Fibroblast of skin of back (primary cell): ENCODE measurements at places on chromosomes 16 and 17.

DNA sequence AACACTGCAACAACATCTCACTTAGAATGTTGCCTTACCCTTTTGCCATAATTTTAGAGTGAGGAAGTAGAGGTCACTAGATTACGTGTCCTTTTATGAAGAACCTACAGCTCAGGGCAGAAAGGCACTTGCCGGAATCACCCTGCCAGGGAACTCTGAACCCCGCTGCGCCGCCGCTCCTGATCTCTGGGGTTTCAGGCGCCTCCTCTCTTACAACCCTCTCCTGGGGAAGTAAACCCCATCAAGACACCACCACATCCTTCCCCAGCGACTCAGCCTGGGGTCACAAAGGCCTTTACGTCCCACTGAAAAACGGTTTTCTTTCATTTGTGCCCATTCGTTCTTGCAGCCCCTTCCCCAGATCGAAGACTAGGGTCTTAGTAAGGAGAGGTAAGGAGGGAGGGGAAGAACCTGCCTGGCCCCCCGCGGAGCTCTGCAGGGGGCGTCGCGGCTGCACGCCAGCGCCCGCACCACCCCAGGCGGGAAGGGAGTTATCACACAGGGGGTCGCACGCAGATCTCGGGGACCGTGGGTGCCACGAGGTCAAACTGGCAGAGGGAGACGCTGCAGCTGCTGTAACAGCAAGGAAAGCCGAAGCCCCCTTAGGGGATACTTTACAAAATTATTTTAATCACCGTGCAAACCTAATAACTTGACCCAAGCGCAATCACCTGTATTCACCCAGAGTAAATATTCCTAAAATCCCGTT is 1.0 kb upstream of the HLF start:
- no peak for DNase-seq

DNA sequence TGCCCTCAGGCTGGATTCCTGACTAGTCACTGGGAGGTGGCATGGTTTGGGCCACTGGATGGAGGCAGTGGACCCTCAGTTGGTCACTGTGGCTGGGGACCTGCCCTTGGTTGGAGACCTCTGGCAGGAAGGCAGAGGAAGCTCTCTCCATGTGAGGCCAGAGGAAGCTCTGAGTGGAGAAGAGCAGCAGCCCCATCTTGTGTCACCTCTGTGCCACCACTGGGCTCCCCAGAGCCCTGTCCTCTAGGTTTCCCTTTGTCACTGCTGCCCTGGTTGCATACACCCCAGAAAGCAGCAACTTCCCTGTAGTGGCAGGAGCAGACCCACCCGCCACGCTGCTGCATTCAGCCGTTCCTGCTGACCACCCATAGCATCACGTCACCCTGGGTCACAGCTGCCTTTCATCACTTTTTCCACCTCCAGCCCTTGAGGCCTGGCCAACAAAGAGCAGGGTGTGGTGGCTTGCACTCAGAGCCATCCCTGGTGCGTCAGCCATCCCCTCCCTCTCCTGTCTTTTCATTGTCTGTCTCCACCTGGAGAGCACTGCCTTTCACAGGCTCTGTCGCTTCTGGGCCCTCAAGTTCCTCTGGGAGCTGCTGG is 11.9 kb downstream of the CTRL start:
- DNase-seq: no peak

DNA sequence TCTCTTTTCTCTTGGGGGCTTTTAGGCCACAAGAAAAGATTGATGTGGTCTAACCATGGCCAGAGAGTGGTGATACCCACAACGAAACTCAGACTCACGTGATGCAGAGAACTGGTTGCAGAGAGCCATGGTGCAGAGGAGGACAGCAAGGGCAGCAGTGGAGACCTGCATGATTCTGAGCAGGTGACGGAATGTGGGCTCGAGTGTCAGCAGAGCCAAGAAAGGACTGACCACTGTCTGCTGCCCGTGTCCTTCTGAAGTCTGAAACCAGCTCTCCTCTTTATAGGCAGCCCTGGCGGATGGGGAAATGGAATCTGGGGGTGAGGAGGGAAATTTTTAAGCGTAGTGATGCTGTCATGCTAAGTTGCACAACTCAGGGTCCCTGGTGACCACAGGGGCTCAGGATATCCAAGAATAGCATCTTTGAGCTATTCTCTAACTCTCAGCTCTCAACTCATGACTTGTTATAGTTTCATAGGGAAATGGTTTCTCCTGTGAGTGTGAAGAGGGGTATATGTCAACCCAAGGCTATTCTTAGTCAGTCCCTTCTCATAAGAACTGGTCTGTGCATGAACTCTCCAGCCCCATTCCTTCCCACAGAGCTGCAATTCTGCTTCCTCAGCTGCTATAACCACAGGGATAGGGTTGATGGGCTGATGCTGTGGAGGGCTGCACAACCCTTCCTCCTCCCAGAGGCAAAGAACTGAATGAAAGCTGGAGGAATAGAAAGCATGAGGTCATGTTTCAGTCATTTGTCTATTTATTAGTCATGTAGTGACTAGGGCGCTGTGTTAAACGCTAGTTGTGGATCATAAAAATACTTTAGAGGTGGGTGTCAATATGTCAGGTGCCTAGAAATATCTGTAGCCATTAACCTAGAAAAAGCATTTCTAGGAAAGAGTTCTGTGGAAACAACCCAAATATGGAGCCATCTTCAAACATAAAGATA is at the start of gene CCL3:
TSS of gene CCL3 (minus strand) at position 256 of the 949 bp plus-strand sequence. CDS start at position 171, 85 bp downstream.
- no peak for DNase-seq

- peak; percentile 95 for DNase-seq
Observed at GRCh38 chr17:63433746-63434591, 12.1 kb downstream of the CYB561 start.

- no peak for DNase-seq
Observed at GRCh38 chr17:19333736-19334290, 28.7 kb downstream of the B9D1 start.

DNA sequence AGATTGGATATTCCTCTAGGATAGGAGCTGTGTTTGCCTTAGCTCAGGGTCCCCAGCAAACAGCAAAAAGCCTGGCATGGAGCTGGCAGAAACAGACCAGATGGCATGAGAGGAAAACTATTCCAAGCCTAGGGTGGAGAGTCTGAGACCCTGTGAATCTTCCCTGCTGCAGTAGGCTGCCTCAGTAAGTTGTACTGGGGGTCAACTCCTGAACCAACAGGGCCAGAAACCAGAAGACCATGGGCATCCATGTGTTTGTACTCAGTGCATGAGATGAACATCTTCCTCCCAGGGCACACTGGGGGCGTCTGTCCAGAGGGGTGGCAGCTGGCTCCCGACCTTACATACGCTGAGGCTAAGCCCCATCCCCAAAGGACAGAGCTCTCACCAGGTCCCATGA is 214.4 kb downstream of the C16orf78 start:
- DNase-seq: no peak

DNA sequence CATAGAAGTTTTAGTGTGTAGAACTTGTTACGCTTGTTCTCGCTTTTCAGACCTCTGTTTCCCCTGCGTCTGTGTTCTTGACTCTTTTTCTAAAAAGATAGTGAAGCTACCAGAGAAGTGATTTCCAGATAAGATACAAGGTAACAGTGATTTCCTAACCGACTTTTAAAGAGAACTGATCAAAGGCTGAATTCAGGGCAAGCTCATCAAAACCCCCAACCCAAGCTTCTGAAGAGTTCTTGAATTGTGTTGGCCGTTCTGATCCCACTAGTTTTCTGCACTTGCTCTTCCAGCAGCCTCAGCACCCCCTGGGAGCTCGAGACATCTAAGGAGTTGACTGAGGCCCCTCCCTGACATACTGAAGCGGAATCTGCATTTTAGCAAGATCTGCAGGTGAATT is 12.7 kb upstream of the NSMCE1 start:
- no peak for DNase-seq

DNA sequence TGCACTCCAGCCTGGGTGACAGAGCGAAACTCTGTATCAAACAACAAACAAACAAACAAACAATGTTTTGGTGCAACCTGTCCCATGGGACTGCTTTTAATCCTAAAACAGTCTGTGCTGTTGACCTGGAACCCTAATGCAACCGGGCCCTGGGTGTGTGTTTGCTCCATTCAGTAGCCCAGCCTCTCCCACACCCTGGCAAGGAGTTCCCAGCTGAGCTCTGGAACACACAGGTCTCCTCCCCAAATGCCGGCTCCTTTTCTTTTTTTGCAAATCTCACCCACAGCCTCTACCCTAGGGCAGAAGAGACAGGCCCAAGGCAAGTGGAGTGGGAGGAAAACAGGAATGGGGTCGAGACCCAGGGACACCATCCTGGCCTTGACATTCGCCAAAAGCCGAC is 29.8 kb upstream of the RASD1 start:
- no peak for DNase-seq

DNA sequence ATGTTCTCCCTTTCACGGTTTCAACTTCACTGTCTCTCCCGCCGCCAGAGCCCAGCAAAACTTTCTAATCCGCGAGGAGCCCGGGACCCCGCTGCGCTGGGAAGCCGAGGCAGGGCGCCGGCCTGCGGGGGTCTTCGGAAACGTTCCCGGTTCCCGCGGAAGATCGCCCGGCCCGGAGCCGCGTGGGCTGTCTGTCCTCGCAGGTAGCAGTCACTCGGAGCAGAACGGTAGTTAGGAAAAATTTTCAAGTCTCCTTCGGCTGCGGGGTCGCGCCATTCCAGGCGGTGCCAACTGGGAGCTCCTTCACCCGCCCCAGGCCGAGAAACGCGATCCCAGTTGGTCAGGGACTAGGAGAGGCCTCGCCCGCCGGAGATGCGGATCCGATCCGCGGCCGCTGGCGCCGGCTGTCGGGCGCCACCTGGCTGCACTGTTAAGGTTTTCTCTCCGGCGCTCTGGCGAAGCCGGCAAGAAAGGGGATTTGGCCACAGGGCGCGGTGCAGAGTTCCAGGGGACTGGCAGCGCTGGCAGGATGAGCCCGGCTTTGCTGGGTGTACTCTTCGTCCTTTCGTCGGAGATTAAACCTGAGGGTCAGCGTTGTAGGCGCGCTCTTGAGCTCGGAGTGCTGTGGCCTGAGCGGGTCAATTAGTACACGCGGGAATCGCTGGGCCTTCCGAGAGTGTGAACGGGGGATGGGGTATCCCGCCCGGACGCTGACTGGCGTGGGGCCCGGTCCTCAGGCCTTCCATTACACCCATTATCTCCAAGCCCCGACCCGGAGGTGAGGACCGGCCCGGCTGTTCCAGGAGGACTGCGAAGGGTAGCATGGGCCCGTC is 135.4 kb downstream of the KCNJ12 start:
- peak; percentile 85 for DNase-seq

- no peak for DNase-seq
Observed at GRCh38 chr17:78135858-78136500, 5.4 kb downstream of the TMC8 start.

GRCh38 chr16:58478427-58478826 is 21.5 kb upstream of the NDRG4 start:
- DNase-seq: no peak

DNA sequence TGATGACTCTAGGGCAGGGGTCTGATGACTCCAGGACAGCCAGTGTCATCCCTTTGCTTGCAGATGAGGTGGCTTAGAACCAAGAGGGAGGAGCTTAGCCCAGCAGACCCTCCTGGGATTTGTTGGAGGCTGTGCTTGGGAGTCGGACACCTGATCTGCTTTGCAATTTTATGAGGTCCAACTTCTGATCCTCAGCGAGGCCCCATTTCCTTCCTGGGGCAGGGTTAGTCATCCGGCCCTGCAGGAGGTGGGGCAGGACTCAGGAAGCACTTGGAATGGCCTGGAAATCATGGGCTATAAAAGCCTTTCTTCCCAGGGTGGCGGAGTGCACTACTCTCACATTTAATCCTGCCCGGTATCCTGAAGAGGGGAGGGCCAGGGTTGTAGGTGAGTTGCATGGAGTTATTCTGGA is 168.5 kb downstream of the MSI2 start:
- peak; percentile 17 for DNase-seq

DNA sequence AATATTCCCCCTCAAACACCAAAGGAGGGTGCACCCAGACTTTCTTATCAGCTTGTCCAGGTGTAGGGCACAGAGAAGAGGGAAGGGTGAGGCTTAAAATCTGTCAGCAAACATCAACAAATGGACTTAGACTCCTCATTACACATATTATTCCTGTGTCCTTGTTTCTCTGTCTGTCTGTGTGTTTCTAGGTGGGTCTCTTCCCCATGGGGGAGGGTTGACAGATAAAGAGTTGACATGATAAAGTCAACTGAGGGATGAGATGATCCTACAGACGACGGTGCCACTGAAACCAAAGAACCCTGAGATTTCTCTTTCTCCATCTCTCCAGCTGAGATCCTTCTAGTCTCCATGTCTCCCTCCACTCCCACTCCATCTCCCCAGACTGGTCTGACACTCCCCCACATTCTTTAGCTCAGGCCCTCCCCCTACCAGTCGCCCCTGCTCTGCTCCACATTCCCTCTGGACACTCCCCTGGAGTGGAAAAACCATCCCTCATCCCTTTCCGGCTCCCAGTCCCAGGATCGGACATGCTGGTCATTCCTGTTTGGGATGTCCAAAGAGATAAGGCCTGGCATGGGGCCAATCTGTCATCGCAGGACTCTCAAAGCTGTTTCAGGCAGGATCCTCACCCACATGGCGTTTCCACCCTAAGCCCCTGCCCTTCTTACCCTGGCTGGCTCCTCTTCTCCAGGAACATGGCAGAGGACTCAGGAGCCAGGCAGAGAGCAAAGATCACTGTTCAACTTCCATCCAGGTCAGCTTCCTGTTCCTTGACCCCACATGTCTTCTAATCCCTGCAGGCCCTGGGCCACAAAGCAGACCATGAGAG is 2.9 kb upstream of the ITGA3 start:
- DNase-seq: peak; percentile 68

DNA sequence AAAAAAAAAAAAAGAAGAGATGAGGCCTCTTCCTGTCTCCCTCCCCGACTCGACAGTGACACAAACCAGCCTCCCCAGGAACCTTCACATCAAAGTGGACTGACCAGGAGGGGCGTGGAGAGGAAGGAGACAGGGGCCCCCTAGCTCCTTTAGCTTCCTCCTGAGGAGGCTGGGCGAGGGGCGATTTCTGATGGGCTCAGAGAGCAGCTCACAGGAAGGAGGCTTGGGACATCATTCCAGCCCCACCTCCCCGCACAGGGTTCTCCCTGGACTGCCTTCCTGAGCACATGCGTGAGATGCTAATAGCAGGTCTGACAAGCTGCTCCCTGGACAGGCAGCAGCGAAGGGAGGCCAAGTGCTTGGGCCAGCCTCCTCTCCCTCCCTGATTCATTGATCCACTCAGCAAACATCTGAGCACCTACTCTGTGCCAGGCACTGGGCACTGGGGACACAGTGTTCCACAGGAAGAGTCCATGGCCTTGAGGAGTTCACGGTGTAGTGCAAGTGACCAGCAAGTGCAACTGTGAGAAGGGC is 14.4 kb upstream of the DOK4 start:
- no peak for DNase-seq

- DNase-seq: no peak
Observed at GRCh38 chr16:2531371-2531695, at the start of gene CEMP1. TSS of gene CEMP1 (minus strand) at chr16:2531408. CDS start at chr16:2531073, 335 bp downstream.

- no peak for DNase-seq
Observed at GRCh38 chr17:19306160-19307111, 56.1 kb downstream of the B9D1 start.

- peak; percentile 76 for DNase-seq
Observed at GRCh38 chr17:50783193-50783660, 15.9 kb upstream of the ANKRD40CL start.

- DNase-seq: no peak
Observed at GRCh38 chr17:46100590-46100989, 92.6 kb downstream of the KANSL1 start.

GRCh38 chr17:59764292-59764741 is 56.9 kb downstream of the VMP1 start:
- DNase-seq: no peak

- DNase-seq: no peak
Observed at GRCh38 chr17:75182319-75182568, 515 bp downstream of the SUMO2 start.

GRCh38 chr16:75971334-75971733 is 245.0 kb upstream of the CPHXL start:
- DNase-seq: no peak

GRCh38 chr16:76265434-76266045 is 11.7 kb upstream of the CNTNAP4 start:
- DNase-seq: peak; percentile 36
